ENCODE measurements at places on chromosomes 7 and 10. TPM values are rescaled to one million over a fixed set of nuclear protein-coding genes. Genes with fewer than 3 reads are reported as not detected.

GRCh38 chr10:93461109-93461806 is 20.9 kb downstream of the MYOF start:
- H3K4me1 ChIP-seq: peaks cover 35% of the 10 kb centered on the region
- H3K4me3 ChIP-seq: no peak overlapping the region
- H3K27me3 ChIP-seq: no peaks in the 10 kb centered on the region
- H3K27ac ChIP-seq: peak overlapping the region; percentile 50

GRCh38 chr7:116949941-116950801 is 3.1 kb upstream of the ST7 start:
- no peak overlapping the region for H3K27ac ChIP-seq
- H3K4me1 ChIP-seq: peaks cover 9% of the 10 kb centered on the region
- H3K27me3 ChIP-seq: no peaks in the 10 kb centered on the region
- no peaks in the 10 kb centered on the region for H3K36me3 ChIP-seq

DNA sequence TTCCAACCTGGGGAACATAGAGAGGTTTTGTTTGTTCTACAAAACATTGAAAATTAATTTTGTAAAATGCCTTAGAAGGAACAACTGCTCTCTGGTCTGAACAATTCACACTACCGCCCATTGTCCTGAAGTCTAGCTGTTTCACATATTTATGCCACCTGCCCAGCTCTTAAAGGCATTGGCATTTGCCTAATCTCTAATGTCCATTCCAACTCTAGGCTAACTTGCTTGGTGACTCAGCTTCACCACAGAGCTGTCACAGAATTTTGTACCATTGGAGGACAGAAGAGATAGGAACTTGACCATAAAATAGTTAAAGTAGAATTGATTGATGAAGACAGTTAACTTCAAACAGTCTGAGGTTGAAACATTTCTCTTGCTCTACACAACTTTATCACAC is 53.5 kb upstream of the PPP1R17 start:
- no peaks in the 10 kb centered on the region for H3K36me3 ChIP-seq
- no peak overlapping the region for H3K27ac ChIP-seq
- no peak overlapping the region for H3K4me3 ChIP-seq
- no peaks in the 10 kb centered on the region for H3K4me1 ChIP-seq
- no peak for DNase-seq

Gene CDK1
- 153 TPM for total RNA-seq

Gene C10orf143
- total RNA-seq: 2.5 TPM

DNA sequence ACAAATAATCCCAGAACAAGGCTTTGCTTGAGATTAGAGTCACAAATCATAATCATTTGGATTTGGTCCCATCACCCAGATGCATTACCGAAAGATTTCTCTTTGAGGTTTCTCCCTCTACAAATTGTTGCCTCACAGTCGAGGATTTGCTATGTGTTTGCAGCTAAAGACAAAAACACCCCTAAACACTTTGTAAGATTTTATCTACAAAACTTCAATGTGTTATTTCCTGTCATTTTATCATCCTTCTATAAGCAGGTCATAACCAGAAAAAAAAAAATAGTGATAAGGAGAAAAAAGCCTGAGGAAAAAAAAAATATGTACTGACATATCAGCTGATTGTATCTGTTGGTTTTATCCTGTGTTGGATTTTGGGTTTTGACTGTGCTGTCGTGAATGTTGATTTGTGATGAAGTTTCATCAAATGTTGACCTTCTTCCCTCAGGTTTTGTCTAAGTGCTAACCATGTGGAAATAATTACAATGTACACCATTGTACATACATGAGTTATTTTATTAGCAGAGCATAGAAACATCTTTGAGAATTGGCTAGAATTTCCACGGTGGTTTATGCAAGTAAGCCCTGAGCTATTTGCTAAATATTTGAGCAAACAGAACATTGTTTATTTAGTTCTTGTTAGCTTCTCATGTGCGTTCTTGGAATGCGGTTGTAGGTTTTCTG is 274.4 kb downstream of the NEBL start:
- DNase-seq: no peak
- H3K27me3 ChIP-seq: no peaks in the 10 kb centered on the region
- no peak overlapping the region for H3K4me3 ChIP-seq
- no peaks in the 10 kb centered on the region for H3K36me3 ChIP-seq
- H3K27ac ChIP-seq: no peak overlapping the region

Measured in activated CD4-positive, alpha-beta memory T cell treated with anti-CD3 and anti-CD28 coated beads for 36 hours (primary cell).